ENCODE measurements at places on chromosomes 3 and 15.

- DNase-seq, result no peak
These were observed 61.6 kb upstream of the FOXP1 start for GRCh38 chr3:71645140-71645539.

GRCh38 chr3:33437556-33438283, 2.5 kb downstream of the UBP1 start:
- DNase-seq, result no peak

DNA sequence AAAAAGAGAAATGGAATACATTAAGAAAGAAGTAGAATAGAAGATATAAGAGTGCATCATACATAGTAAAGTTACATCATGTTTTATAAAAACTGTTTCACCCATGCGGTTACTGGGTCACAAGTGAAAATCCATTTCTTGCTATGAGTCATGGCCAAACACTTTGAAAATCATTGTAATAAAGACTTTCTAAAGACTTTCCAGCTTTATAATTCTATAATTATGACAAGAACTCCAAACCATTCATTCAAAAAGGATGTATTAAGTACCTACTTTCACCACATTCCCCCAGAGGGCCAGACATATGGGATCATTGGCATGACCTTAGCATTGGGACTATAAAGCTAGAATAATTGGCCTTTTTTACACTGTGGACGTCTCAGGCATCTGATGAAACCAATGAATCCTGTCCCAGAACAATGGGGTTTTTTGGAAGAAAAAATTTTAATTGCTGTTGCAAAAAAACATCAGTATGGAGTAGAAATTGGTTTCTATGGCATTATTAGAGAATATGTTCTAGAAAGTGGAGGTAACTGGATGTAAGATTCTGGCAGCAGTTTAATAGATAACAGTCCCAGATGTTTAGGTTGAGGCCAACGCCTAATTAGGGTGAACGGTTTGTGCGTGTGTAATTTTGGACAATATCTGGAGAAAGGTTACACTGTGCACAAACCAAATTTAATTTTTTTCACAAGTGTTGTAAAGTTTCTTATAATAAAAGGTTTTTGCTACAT, 3.3 kb upstream of the SKIC8 start:
- DNase-seq, result peak; percentile 82

DNA sequence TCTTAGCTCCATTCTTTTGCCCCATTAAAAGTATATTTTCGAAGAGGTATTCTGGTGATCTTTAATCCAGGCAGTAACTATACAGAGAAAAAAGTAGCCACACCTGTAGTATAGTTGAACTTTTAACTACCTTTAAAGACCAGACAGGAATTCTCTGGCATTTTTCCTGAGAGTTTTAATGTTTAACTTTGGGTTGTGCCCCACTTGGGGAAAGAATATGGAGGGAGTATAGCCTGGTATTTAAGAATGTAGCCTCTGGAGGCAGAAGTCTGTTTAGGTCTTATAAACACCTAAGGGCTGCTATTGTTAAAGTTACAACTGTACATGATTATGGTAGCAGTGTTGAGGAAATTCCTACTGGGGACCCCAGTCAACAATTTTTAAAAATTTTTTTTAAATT, 19.3 kb downstream of the C3orf85 start:
- no peak for DNase-seq

DNA sequence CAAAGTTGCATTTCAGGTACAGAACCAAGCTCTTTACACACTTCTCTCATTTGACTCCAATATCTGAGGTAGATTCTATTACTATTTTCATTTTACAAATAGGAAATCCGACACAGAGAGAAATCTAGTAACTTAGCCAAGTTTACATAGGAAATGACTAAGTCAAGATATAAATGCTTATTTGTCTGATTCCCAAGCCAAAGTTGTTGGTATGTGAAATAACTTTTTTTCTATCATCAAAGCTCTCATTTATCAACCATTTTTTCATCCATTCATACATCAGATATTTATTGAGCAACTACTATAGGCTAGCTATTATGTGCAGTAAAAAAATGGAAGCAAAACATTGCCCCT, 89.2 kb upstream of the MITF start:
- DNase-seq, result no peak

DNA sequence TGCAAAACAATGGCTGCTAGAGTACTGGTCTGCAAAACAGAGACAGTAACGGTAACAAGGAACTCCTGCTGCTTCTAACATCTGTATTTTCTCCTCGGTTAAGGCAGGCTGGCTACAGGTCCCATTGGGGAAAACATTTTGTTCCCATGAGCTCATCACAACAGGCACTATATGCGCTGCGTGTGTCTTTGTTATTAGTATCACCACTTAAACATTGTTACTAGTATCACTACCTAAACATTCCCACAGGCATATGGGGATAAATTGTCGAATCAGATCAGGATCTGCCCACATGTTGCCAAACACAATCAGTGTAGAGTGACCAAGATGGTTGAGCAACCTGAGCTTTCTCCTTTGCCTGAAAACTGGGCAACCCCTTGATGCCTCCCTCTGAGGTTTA, 77.2 kb downstream of the TOP2B start:
- DNase-seq, result no peak

GRCh38 chr3:33636125-33636850, 81.8 kb downstream of the CLASP2 start:
- DNase-seq, result no peak

DNA sequence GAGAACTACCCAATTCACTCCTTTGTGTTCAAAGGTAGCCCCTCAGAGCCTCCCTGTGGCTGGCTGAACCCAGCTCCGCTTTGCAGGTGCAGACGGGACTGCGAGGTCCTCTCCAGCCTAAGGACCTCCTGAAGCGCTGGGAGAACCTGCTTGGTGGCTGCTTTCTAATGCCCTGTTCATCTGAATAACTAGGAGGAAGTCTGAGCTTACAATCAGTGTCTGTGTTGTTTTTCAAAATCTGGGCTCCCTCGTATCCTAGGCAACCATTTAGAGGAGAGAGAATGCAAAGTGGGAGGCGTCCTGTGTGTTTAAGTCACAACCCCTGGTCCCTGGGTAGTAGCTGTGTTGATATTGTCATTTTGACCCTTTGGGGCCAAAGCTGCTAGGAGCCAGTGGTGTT, 99.9 kb downstream of the GABRG3 start:
- DNase-seq, result no peak

DNA sequence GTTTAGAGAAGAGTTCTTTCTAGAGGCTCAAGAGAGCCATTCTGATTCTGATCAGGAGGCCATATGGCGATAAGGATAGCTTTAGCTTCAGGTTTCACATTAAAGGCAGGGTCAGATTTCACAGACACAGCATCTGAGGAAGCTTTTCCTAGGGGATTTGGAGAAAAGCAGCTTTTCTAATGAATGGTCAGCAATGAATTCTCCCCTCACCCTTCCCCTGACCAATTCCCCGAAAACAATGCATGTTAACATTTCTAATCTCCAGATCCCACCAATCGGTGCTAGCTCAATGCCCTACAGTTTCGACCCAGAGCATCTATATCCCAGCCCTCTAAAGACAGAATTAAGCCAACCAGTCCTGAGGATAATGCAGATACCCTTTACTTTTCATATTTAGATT, 9.8 kb downstream of the AGBL1 start:
- DNase-seq, result no peak

DNA sequence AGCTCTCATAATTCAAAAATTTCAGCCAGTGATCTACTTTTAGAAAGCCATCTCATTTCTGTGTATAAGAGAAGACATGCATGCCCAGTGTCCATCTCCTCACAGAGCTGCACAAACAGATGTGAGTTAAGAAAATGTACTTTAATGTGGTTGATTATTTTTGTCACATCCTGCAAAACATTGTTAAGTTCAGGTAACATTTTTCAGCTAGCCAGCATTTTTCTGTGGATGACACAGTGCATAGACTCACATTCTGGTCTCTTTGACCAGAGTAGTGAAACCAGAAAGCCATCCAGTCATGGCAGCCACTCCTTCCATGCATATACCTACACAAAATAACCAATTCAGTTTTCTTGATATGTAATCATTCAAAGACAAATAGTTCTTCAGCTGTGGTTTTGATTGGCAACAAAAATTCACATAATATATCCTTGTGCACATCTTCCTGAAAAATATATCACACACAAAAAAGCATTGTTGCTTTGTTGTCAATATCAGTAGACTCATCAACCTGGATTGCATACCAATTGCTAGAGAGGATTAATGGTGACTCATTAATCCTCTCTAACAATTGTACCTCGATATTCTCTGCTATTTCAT, 2.1 kb upstream of the PLSCR1 start:
- no peak for DNase-seq

DNA sequence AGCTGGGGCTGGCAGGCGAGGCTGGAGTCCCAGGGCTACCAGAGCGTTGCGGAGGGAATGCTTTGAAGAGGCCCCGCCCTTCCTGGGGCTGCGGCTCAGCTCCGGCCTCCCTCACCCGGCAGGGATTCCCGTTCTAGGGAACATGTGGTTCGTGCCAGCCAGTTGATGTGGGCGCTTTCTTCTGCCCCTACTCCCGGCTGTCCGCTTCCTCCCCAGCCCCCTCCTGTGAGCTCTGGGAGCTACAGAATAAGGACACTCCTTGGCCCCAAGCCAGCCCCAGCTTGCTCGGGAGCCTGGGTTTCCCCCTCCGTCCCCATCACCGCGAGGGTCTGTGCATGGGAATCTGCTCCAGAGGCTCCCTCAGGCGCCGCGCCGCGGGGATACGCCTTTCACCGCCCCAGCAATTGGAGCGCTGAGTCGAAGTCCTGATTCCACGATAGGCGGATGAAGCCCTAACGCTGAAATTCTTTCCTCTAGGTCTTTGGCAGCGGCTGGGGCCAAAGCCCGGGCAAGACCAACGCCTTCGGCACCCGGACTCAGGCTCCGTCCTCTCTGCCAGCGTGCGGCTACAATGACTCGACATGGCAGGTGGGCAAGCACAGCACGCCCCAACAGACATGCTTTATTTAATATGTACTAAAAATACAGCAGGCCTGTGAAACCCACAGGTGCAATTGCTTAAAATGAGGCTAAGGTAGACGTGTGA, 69.5 kb downstream of the KLF15 start:
- DNase-seq, result no peak

- no peak for DNase-seq
These were observed 51.7 kb downstream of the SH3GL3 start for GRCh38 chr15:83498801-83499200.

DNA sequence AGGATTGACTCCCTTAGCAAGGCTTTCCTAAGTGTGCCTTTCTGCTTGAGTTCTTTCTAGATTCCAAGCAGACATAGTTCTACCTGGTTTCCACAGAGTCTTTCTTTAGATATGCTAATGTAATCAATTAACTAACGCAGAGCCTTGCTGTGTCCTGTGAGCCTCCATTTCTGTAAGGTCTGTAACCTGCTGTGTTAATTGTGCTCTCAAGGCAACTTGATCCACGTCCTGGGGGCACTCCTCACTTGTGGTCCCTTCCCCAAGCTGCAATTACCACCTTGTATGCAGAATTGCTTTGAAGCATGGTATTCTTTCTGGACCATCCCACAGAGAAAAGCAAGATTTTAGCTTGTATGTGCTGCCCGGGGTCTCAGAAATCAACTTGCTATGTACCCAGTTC, 29.5 kb upstream of the THSD4 start:
- DNase-seq, result no peak

DNA sequence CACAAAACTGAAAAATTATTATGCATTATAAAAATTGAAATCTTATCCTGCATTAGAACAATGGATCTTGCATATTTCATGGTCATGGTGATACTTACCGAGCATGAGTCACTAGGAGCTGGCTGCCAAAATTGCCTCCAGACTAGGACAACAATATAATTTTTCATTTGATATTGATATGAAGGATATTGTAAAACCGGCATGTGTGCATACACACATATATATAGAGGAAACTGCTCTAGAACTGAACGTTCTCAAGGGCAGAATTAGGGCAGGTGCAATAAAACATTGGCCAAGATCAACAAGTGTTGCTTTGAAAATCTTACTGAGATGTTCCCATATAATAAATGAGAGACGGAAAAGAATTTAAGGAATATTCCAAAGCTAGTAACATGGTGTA, 319.4 kb upstream of the POU1F1 start:
- DNase-seq, result no peak

GRCh38 chr3:150697646-150698045, 6.1 kb downstream of the ERICH6 start:
- DNase-seq, result peak; percentile 24

DNA sequence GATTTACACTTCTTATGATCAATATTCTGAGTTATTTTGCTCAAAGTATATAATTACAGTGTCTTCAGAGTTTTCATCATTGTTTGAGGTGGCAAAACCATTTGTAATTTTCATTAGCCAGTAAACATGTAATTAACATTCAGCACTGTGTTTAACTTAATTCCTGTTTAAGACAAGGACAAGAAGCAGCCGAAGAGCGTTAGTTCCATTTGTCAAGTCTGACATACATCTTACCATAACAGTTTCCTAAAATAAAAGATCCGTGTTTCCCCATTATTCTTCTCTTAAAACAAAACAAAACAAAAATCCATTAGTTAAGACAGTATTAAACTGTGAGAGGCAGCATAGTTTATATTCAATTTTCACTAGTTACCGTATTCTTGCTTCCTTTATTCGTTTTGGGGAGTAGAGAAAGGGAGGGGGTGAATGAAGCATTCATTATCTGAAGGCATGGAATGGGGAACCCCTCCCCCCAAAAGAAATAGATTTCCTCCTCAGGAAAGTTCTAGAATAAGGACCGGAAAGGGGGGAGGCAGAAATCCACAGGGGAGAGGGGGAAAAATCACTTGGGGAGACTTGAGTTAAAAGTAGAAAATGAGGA, 5.5 kb upstream of the NR2F2 start:
- no peak for DNase-seq

DNA sequence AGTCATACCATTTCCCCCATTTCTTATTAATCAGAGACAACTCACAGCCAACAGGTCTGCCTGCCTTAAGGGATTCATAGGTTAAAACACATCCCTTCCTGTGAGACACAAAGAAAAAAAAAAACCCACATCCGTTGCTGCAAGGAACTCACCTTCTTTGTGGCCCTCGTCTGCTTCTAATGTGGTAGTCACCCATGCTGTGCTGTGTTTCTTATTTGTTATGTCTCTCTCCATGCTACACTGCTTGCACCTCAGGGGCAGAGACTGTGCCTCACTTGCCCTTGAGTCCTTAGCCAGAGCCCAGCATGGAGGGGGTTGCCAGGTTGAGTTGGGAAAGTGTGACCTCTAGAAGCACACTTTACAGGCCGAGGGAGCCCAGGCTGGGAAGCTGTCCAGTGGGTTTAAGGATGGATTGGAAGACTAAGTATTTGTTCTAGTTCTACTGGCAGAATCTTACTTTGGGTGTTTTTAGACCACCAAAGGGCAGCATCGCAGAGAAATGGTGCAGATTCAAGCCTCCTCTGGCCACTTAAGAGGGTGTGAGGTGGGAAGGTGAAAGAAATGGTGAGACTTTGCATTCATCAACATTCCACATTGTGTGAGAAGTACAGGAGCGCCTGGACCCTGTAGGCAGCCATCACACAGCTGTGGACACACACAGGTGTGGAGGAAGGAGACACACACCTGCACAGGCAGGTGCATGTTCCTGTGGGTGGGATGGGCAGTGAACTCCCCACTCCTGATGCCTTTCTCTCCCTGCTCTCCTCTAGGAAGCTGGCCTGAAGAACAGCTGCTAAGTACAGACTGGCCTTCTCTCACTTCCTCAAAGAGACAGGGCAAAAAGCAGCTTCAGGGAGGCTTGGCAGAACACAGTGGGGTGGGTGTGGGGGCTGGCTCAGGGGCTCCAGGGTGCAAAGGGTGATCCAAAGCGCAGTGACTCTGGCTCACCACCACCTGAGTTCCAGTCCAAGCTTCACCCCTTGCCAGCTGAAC, 48.8 kb downstream of the GLB1 start:
- no peak for DNase-seq

GRCh38 chr3:117104792-117105191, 395.2 kb downstream of the TUSC7 start:
- DNase-seq, result peak; percentile 63
